Effector memory CD4-positive, alpha-beta T cell (primary cell): ENCODE measurements at places on chromosomes 5 and 9.
A peak's percentile ranks its signal among the peaks of the same experiment; 100 is the strongest.

- DNase-seq, result no peak
Measured at GRCh38 chr5:134568337-134568700, 42.8 kb downstream of the JADE2 start.

- no peak for DNase-seq
Measured at GRCh38 chr9:23322392-23322791, 503.6 kb downstream of the ELAVL2 start.

- peak; percentile 12 for DNase-seq
Measured at GRCh38 chr9:83620841-83621636, 1.9 kb upstream of the IDNK start.

GRCh38 chr5:9094582-9094981 is 451.3 kb downstream of the SEMA5A start:
- DNase-seq, result no peak

GRCh38 chr5:60257596-60258271 is 364.2 kb upstream of the PDE4D start:
- DNase-seq, result no peak

GRCh38 chr5:131622633-131623032 is 12.4 kb downstream of the RAPGEF6 start:
- no peak for DNase-seq

DNA sequence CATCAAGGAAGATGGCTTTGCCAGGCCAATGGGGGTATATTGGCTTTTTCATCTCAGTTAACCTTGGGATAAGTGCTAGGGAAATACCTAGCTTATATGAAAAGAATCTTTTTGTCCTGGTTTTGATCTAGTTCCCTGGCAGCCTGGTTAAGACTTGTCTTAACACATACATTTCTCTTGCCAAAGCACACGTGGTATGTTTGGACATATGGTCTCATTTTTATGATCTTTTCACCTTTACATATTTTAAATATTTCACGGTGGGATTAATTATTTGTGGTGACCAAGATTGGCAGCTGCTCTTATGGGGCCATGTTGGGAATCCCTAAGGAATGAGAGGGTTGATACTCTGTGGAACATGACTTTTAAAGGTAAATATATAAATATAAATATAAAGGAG is 312.5 kb downstream of the NPR3 start:
- no peak for DNase-seq
